ENCODE measurements at places on chromosomes 7 and 10.

DNA sequence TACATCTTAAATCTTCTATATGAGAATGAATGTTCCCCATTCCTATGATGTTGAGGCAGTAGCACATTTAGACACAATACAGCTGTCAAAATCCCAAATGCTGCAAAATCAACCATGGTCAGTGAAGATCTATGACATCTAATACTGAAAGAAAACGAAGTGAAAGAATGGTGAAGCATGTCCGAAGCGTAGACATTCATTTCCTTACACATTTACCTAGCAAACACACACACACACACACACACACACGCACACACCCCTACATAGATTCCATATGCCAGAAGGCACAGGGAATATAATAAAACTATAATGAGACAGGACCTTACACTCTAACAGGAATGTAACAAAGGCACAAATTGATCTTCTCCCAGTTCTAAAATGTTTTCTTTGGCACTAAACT lies 32.5 kb downstream of the CCDC6 start:
- DNase-seq, result no peak

GRCh38 chr10:116069856-116070255 lies 203.2 kb downstream of the GFRA1 start:
- DNase-seq, result no peak

GRCh38 chr7:142669074-142669654 lies 80.1 kb upstream of the PRSS1 start:
- DNase-seq, result no peak

DNA sequence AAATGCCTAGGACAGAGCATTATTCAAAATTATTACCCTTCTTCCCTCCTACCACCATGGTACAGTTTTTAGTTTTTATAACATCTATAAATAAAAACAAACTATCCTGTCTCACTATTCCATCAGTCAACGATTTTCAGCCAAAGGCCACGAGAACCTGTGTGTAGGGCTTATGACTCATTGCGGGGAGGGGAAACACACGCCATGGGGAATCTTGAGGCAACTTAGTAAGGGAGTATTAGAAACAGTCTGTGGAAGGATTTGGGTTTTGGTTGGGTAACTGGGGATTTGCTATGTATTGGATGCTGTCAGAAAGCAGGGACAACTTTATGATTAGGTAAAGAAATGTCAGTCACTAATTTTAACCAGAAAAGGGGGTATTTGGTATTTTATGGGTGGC lies 14.7 kb downstream of the GPR141 start:
- DNase-seq, result no peak

DNA sequence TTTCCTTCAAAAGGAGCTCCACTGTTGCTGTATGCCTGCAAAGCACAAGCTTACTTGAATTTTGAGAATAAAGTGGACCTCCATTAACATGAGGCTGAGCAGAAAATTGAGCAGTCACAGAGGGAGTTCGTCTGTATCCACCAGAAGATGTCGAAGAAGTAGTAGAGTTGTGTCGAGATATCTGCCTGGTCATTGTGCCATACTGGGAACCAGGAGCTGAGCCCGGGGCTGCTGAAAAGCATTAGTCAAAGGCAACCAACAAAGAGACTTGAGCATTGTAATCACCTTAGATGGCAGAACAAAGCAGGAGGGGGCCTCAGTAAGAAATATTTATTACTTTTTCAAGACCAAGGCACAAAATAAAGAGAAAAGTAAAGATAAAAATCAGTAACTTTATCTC lies 61.5 kb downstream of the PDSS1 start:
- no peak for DNase-seq

- DNase-seq, result no peak
Observed at GRCh38 chr10:96685306-96685705, 35.0 kb downstream of the PIK3AP1 start.

GRCh38 chr7:44767912-44768627 lies 19.4 kb downstream of the ZMIZ2 start:
- no peak for DNase-seq

DNA sequence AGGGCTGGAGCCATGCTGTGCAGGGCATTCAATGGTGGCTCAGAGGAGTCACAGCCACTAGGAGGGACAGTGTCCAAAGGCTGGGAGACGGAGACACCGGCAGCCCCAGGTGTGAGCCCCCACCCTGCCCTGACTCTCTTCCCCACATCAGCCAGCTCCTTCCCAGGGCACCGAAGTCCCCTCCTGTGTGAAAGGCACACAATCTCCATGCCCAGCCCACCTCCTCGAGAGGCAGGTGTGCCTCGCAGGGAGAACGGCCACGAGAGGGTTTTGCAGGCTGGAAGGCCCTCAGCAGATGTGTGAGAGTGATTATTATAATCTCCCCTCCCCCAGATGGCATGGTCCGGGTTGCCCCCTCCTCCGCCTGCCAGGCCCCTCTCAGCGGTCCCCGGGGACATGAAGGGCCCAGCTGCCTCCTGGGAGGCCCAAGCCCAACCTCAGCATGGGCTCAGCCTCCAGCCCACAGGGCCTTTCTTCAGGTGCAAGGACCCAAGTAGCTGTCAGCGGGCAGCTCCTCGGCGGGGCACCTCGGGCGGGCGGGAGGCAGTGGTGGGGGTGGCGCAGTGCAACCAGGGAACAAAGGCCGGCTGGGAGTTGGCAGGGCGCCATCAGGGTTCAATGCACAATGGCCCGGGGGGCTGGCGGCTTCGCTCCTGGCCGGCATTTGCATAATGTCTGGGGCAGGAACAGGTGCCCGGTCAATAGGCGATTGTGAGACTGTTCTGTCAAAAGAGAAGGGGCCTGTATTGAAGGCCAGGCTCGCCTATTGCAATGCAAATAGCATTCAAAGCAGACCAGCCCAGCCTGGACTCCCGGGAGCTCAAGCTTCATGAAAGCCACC lies 155.3 kb upstream of the ZMIZ1 start:
- no peak for DNase-seq

DNA sequence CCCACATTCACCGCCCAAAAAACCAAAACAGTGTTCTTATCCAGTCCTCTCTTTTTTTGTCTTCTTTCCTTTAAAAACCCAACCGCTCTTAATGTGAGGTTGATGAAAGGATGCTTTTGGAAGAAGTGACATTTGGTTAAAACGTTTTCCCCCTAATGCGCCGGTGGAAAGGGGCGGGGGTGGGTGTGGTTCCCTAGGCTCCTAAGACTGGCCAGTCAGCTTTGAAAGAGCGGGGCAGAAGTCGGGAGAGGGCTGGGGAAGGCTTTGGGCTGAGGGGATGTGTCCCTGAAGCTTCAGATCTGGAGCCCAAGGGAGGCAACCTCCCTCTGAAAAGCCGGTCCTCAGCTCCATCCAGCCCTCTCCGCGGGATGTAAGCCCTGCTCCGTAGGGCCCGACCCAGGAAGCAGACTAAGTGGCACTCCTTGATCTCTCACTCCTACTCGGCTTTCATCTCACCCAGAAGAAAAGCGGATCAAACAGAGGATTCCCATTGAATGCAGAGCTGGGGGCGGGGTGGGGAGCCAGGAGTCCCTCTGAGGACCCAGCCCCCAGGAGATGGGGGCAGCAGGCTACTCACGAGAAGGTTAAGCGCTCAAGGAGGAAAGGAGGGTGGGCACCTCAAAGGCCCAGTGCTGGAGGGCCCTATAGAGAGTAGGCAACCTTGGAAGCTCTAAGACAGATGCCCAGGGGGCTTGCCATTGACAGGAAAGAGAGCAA lies 2.4 kb upstream of the EVX1 start:
- DNase-seq, result no peak

DNA sequence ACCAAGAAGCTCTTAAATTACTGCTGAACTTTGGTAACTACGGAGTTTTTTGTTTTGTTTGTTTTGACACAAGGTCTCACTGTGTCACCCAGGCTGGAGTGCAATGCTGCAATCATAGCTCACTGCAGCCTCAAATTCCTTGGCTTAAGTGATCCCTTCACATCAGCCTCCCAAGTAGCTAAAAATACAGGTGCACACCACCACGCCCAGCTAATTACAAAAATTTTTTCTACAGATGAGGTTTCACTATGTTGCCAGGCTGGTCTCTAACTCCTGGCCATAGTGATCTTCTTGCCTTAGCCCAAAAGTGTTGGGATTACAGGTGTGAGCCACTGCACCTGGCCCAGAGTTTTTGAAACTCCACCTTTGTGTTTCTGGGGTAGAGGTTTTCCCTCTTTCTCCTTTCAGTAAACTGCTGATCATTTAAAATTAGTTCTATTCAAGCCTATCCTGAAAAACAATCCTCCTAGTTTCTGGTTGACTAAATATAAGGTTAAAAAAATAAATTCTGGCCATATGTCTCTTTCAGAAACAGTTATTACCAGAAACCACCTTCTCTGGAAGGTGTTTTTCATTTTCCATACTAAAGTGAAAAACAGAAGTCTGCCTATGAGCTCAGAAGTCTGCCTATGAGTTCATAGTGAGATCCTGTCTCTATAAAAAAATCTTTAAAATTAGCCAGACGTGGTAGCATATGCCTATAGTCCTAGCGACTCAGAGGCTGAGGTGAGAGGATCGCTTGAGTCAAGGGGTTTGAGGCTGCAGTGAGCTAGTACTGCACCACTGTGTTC lies 63.9 kb downstream of the VOPP1 start:
- no peak for DNase-seq

DNA sequence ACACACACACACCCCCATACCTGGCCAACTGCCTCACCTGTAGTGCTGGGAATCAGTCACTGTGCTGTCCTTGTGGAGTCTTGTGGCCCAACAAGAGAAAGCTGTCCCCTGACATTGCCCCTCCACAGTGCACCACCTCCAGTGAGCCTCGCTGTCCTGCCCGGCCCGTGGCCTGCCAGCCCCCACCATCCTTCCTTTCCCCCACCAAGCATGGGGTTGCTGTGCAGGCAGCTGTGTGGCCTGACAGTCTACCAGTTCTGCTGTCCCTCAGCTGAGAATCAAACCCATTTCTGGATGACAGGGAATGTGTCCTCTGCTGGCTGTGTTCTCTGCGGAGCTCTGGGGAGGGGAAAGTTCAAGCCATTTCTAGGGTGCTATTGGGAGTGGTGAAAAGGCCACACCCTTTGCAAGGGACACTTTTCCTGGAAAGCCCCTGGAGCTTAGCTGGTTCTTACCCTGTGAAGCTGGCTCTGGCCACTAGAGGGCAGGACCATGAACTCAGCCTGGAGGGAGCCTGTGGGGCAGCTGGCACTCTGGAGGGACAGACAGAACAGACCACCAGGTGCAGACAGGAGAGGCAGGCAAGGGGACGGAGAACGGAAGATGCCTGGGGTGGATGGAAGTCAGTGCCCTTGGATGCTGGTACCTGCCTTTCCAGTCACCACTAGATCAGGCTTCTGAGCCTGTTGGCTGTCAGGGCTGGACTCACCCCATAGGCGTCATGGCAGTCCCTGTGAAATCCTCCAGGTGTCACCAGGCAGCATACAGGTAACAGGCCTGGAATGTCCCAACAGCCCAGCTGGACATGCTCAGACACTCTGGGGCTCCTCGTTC lies 10.5 kb upstream of the MTPAP start:
- no peak for DNase-seq

- no peak for DNase-seq
Observed at GRCh38 chr10:125441151-125441550, 241.8 kb downstream of the TEX36 start.

DNA sequence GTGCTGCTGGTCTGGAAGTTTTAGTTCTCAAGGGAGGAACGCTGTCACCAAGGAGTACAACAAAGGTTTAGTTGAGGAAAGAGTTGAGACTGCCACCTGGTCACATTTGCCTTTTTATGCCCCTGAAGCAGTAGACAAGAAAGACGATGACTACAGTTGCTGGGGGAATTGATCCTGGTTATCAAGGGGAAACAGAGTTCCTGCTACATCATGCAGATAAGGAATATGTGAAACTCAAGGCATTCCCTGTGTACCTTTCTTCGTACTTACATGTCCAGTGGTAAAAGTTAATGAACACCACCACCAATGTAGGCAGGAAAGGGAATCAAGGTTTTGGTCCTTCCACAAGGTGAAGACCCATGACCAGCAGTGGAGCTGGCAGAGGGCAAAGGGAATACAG lies 31.8 kb downstream of the SLC35B4 start:
- no peak for DNase-seq

DNA sequence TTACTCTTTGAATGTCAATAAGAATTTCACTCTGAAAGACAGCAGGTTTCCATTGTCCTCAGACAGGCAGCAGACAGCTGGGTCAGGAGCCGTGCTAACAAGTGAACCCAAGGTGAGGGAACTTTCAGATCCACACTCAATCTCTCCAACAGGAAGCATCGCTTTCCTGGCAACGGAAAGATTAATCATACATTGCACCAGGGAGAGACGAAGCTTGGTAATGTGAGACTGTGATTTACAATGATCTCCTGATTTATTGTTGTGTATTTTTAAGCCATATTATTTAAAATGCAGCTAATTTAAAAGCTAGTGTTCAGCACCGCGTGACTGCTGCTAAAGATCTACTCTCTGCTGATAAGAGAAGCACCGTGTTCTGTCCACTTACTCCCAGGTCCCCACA lies 17.5 kb upstream of the NOM1 start:
- DNase-seq, result no peak

GRCh38 chr10:60513281-60513680 lies 123.6 kb upstream of the ANK3 start:
- DNase-seq, result no peak

- DNase-seq, result no peak
Observed at GRCh38 chr10:60578217-60578616, 188.5 kb upstream of the ANK3 start.

GRCh38 chr10:71818674-71819260 lies 32.3 kb downstream of the PSAP start:
- DNase-seq, result no peak

- no peak for DNase-seq
Observed at GRCh38 chr10:68938117-68938516, 17.9 kb upstream of the DDX21 start.

DNA sequence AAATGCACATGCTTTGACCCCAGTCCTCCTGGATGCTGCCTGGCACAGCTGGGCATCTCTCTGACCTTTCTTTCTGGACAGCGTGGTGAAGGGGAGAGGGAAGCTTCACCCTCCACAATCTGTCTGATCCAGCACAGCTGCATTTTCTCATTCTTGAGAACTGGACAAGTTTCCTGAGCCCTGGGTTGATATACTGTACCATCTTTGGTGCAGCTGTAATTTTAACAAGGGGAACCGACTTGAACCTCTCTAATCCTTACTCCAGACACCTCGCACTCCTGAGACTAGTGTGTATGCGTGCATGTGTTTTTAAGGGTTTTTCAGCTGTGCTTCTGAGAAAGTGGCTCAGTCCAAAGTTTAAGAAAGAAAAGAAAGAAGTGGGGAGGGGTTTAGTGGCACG lies 655.7 kb downstream of the INHBA start:
- no peak for DNase-seq

- DNase-seq, result no peak
Observed at GRCh38 chr7:41164440-41164839, 538.5 kb downstream of the INHBA start.

DNA sequence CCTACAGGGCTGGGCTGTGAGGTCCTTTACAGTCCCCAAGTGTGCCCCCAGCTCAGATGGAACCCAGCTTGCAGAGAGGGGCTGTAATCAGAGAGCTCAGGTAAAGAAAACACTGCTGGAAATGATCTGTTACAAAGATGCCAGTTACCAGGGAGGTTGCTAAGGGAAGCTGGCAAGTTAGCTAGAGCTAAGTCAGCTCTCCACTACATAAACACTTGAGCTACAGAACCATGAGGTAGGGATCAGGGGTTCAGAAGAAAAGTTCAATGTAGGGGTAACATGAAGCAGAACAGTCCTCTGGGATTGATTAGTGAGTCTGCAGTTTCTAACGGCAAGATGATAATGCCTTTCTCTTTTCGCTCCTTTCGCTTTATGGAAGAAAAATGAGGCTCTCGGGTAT lies 53.1 kb upstream of the TM9SF3 start:
- DNase-seq, result no peak

GRCh38 chr10:69816521-69816920 lies 14.8 kb downstream of the COL13A1 start:
- no peak for DNase-seq

- DNase-seq, result no peak
Observed at GRCh38 chr10:131320860-131321604, 9.5 kb upstream of the TCERG1L start.
